Caki2 (cell line): ENCODE measurements at places on chromosomes 6 and 20. TPM values are rescaled to one million over a fixed set of nuclear protein-coding genes. Genes with fewer than 3 reads are reported as not detected.

The PKHD1 gene
- total RNA-seq, result 3.4 and 4.2 TPM in 2 replicates

The BNIP5 gene
- not detected in 2 replicates for total RNA-seq

The FAM209A gene
- total RNA-seq, result not detected in 2 replicates

The SMIM8 gene
- total RNA-seq, result 4.3 and 4.9 TPM in 2 replicates

The DNAH8 gene
- not detected in 2 replicates for total RNA-seq

The RHAG gene
- total RNA-seq, result not detected in 2 replicates

DNA sequence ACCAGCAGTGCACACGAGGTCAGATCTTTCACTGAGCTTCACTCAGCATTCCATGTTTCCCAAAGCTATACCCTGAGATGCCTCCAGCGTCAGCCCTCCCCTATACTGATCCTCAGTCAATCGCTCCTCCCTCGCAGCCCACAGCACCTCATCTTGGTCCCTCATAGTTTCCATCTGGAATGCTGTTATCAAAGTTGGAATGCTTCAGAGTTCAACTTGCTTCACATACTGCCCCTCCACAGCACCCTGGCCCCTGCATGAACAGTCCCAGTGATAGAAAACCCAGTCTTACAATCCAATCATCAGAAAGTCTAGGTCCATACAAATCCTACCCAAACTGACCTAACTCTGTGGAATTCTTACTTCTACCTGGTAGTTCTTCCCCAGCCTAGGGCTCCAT is 20.0 kb downstream of the SPAG4 start:
- no peak for DNase-seq

DNA sequence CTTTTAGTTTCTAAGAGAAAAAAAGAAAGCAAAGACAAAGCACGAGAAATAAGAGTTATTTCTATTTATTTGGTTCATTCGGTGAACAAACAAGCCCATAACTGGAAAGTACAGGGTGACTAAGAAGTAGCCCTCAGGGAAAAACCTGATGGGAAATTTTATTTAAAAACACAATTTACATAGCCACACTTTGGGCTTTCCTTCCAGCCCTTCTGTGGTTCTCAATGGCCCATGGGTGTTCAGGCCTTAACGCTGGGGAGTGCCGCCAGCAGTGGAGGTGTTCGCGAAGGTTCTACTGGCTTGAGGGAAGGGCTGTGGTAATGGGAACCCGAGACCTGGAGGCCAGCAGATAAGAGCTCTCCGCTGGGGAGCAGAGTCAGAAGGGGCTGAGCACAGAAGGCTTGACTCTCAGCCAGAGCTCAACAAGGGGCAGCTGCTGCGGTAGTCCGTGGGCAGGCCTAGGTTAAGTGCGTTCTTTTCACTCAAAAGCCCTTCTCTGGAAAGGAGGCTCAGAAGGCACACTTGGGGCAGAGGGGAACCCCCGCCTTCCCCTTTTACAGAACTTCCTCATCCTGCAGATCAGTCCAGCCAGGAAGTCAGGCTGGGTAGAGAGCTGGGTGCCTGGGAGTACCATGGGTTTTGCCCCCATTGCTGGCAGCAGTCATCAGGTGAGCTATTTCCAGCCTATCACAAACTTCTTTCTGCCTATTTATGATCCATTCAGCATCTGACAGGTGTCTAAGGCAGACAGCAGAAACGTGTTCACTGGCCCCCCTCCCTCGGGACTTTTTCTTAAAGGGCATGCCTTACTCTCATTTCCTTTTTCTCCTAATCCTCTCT is 8.8 kb upstream of the CD83 start:
- DNase-seq, result no peak

DNA sequence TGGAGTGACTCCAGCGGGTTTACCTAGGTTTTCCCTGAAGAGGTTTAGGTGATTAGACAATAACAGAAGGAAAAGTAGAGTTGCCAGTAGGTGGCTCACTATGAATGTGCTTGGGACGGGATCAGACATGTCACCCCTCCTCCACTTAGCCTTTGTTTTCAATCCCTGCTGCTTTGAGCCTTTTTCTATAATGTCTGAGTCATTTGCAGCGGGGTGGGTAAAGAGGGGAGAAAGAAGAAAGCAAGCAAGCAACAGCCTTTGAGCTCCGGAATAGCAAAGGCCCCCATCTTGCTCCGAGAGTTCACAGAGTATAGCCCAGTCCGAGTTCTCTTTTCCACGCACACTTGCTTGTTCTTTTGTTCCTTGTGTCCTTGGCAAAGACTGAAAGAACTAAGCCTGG is 129.1 kb downstream of the PACRG start:
- peak; percentile 62 for DNase-seq

DNA sequence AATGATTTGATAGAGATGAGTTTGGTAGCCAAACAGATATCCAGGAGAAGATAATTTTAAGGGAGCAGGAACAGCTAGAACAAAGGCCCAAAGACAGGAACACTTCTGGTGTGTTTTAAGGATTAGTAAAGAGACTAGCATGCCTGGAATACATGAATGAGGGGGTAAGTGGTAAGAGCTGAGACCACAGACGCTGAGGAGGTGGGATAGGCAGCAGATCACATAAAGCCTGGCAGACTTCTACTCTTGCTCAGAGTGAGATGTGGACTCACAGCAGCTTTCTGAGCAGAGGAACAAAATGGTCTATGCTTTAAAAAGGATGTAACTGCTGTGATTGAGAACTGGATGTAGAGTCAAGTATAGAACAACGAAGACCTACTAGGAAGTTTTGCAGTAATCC is 100.1 kb downstream of the EPHA7 start:
- no peak for DNase-seq

- peak; percentile 80 for DNase-seq
Observed at GRCh38 chr6:133916650-133917151, 27.8 kb downstream of the TCF21 start.

- DNase-seq, result no peak
Observed at GRCh38 chr6:121951918-121952379, 447.5 kb upstream of the HSF2 start.

GRCh38 chr6:170264086-170264485 is 26.8 kb downstream of the DLL1 start:
- DNase-seq, result no peak

DNA sequence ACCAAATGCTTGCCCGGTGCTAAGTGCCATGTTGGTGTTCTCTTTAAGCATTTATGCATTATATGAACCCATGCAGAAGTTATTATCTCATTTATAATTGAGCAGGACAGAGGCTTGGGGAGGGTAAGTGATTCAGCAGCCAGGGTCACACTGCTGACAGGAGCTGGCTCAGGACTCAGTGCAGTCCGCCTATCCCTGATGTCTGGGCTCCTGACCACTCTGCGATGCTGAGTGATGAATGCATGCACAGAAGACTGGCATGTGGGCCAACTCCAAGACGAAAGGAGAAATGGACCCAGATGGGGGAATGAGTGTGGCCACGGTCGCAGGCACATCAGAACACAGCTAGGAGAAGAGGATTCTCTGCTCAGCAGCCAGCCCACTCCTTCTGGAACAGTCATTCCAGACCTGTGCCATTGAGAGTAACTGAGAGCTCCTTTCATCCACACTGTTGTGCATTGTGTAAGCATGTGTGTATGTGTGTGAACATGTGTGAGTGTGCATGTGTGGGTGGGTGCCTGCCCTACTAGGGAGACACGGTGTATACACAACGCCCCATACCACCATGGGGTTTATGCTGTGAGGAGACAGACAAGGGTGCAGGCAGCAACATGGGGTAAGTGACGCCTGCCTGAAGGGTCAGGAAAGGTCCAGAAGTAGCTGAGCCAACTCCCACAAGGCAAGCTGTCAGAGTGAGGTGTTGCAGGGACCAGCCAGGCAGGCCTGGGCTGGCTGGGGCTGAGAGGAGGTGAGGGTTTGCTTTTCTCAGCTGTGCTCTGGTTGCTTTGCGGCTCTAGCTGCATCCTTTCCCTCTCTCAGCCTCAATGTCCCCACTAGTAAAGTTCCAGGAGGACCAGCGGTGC is 97.8 kb upstream of the PMEPA1 start:
- DNase-seq, result no peak

- DNase-seq, result no peak
Observed at GRCh38 chr6:34816635-34817301, 24.9 kb downstream of the BLTP3A start.

DNA sequence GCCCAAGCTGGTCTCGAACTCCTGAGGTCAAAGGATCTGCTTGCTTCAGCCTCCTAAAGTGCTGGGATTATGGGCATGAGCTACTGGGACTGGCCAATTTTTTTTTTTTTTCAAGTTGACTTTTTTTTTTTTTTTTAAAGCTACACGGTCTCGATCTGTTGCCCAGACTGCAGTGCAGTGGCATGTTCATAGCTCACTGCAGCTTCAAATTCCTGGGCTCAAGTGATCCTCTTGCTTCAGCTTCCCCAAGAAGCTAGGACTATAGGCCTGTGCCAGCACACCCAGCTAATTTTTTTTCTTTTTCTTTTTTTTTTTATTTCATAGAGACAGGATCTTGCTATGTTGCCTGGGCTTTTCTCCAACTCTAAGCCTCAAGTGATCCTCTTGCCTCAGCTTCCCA is 59.5 kb downstream of the NCOA3 start:
- peak; percentile 62 for DNase-seq

DNA sequence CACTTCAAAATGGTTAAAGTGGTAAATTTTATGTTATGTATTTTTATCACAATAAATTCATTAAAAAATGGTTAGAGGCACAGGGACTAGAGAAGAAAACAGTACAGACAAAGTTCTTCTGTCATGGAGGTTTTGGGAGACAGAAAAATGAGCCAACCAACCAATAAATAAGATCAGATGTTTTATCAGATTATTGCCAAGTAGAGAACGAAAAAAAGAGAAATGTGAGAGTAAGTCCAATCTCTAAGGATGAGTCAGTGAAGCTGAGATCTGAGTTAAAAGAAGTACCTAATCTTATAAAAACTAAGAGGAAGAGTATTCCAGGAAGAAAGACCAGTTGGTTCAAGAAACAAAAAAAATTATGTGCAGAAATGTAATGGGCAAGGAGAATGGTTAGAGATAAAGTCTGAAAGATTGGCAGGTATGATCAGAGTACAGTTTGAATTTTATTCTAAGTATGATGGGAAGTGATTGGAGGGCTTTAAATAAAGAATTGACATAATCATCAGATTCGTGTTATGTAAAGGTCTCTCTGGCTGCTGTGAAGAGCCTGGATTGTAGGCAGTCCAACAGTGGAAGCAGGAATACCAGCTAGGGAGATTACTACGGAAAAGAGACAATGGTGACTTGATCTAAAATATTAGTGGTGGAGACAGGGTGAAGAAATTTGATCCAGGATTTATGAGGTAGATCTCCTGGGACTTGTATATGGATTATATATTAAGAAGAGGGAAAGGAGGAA is 79.6 kb downstream of the RCAN2 start:
- DNase-seq, result no peak

DNA sequence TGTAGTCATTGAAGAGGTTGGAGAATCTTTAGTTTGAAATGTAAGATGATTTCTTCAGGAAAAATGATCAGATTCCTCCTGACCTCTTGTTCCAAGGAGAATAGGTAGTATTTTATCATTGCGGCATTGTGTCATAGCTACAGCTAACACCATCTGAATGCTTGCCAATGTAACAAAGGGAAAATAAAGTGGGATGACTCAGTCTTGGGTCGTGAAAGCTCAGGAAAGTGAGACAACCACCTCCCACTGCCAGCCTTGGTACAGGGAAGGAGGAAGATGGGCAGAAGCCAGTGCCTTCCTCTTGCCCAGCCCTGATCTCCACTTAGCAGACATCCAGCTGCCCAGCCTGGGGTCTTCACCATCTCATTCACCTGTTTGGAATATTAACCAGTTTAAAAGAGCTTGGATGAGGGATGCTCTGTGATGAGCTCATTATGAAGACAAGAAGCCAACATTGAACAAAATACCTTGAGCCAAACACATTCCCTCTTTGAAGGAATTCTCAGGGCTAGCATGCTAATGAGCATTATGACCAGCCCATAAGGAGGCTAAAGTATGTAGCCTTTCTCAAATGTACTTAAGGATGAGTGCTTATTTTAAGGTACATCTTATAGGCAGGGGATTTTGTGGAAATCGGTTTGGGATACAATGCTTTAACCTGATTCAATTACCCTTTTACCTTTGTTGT is 40.0 kb upstream of the APCDD1L start:
- peak; percentile 68 for DNase-seq

- no peak for DNase-seq
Observed at GRCh38 chr6:3878048-3878666, 29.0 kb downstream of the FAM50B start.
